Cardiac muscle cell (in vitro differentiated cells and primary cell): ENCODE measurements at places on chromosomes 5 and 9. TPM values are rescaled to one million over a fixed set of nuclear protein-coding genes. Genes with fewer than 3 reads are reported as not detected.

CYLC2 gene
- not detected in 2 replicates for polyA plus RNA-seq

TMEM171 gene
- not detected in 2 replicates for polyA plus RNA-seq

PTGDS gene
- 3.4 and 5.3 TPM in 2 replicates for polyA plus RNA-seq

PCDHGC5 gene
- not detected in 2 replicates for polyA plus RNA-seq

CARD9 gene
- polyA plus RNA-seq, result 2.1 TPM in 2 replicates

- DNase-seq, result peak; percentile 47
Measured at GRCh38 chr5:172076761-172077244, 70.4 kb upstream of the FBXW11 start.

DNA sequence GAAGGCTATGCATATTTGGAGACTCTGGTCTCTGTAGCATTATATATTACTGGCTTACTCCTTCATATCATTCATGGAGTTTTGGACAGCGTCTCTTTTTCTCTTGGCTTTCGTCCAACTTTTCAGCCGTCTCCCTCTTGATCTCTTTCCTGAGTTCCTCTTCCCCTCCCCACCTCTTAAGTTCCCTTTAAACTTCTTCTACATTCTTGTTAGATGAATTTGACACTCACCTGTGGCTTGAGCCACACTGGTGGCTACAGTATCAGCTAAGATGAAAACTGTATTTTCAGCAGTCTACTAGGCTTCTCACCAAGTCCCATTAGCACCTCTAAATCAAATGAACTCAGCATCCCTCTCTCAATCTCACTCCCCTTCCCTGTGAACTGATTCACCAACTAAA is 128.1 kb downstream of the STARD4 start:
- DNase-seq, result peak; percentile 53

DNA sequence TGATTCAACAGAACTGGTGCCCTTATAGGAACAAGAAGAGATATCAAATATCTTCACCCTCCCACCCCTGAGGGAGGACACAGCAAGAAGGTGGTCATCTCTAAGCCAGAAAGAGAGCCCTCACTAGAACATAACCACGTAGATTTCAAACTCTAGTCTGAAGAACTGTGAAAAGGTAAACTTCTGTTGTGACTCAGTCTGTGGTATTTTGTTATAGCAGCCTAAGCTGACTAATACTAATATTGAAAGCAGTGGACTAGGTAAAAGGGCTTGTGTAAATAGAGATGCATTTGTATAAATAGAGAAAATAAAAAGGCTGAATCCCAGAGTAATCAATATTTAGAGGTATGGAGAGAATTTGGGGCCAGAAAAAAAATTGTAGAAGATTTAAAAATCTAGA is 157.6 kb upstream of the CCNH start:
- no peak for DNase-seq

- no peak for DNase-seq
Measured at GRCh38 chr5:72814104-72814503, 2.4 kb upstream of the TNPO1 start.
